Cortex of kidney (tissue), 1 donor: ENCODE measurements at places on chromosomes 7 and 10.

GRCh38 chr7:82053453-82054032, 283.7 kb upstream of the HGF start:
- no peak for DNase-seq

GRCh38 chr7:37665352-37666022, 18.1 kb upstream of the GPR141 start:
- no peak for DNase-seq

DNA sequence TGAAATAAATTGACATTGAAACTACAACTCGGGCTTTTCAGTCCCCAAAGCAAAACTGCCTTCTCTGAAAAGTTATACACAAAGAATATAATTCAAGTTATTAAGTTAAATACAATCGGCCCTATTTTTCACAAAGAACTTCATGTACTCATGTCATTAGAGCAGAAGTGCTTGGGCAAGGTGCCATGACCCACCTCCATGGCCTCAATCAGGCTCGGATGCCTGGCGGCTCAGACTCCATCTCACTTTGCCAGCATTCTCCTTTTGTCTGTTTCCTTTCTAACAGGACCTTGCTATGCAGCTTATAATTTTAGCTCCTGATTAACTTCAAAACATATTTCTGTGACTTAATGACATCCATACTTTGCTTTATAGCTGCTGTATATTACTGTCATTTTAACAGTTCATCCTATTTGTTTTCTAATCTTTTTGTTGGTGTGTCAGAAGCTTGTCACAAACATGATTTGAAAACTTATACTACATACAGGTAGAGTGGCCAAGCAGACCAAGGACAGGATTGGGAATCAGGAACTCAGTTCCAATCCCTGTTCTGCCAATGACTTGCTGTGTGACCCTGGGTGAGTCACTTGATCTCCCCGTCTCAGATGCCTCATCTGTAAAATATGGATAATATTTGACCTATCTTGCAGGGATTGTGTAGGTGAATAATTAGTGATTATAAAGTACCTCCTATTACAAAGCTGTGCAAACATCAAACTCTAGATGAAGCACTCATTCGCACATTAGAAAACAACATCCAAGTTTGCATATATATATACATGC, 60.8 kb upstream of the ITGA8 start:
- DNase-seq, result no peak

DNA sequence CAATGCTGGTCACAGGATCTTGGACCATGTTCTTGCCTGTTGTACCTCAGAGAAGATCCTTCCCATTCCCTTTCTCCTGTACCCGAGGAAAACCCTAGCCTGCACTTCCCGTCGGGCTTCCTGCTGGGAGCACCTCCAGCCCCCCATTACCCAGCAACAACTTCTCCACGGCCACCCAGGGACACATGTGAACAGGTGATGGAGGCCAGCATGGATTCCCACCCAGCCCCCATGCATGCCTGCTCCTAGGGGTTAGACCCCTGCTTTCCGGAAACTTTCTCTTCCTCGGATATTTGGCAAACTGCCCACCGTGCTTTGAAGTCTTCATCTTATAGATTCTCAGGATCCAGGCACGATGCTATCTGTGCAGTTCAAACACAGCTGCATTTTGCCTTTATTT, 67.3 kb downstream of the CALML3 start:
- DNase-seq, result no peak

DNA sequence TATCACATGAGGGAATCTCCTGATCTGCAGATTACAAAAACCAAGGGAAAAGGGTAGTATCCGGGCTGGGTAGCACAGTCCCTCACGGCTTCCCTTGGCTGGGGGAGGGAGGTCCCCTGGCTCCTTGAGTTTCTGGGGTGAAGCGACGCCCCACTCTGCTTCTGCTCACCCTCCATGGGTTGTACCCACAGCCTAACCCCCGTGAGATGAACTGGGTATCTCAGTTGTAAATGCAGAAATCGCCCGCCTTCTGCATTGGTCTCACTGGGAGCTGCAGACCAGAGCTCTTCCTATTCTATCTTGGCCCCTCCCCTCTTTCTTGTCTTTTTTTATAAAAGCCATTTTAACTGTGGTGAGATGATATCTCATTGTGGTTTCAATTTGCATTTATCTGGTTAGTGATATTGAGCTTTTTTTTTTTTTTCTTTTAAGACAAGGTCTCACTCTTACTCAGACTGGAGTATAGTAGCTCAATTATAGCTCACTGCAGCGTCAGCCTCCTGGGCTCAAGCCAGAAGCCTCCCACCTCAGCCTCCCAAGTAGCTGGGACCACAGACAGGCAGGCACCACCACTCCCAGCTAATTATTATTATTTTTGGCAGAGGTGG, 87.8 kb downstream of the ABCC2 start:
- DNase-seq, result no peak

DNA sequence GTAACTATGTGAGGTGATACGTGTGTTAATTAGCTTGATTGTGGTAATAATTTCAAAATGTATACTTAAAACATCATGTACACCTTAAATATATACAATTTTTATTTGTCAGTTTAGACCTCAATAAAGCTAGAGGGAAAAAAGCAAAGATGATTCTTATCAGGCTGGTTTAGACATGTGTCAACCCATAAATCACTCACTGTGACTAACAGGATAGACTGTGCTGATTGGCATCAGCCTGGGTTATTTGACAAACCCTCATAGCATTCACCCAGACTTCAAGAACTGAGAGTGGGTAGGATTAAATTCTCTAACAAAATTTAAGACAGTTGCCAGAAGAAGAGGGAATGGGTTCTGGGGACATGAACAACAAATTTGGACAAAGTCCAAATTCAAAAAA, 73.8 kb upstream of the TMEM140 start:
- no peak for DNase-seq

DNA sequence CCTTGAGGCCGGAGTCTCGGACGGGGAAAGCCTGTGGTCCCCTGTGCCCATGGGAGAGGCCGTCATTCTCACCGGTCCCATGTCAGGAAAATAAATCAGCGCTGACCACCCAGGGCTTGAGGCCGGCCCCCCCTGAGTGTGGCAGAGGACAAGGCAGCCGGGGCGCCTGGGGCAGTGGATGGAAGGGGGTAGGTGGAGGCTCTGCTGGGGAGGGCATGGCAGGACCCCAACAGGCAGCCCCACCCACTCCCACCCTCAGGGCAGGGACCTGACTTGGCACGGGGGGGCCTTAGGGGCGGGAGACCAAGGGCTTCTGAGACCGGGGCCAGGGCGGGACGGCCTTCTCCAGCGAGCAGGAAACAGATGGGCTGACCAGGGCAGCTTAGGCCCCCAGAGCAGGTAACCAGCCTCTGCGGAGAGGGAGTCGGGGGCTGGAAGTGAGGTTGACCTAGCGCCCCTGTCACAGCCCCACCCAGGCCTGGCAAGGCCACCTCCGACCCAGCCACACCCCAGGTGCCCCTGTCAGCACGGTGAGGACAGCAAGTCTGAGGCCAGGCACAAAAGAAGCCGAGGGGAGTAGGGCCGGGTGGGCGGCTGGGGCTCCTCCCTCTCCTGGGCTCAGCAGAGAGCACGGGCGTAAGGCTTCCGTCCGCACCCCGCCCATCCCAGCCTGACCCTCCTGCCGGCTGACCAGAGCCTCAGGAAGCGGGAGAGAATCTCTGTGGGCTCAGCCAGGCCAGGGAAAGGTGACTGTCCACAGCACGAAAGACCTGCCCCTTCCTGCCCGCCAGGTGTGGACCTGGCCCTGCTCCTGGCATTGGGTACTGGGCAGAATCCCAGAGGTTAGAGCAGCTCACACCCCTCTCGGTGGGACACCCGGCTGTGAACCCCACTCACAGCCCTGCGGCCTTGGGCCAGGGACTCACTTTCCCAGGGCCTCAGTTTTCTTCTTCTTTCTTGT, 87.4 kb downstream of the FOXL3 start:
- no peak for DNase-seq

- DNase-seq, result no peak
Observed at GRCh38 chr7:127713758-127714157, 61.8 kb downstream of the SND1 start.

GRCh38 chr10:79019441-79020014, 49.2 kb upstream of the ZMIZ1 start:
- no peak for DNase-seq

- no peak for DNase-seq
Observed at GRCh38 chr10:63521416-63522276, 445 bp downstream of the REEP3 start.

DNA sequence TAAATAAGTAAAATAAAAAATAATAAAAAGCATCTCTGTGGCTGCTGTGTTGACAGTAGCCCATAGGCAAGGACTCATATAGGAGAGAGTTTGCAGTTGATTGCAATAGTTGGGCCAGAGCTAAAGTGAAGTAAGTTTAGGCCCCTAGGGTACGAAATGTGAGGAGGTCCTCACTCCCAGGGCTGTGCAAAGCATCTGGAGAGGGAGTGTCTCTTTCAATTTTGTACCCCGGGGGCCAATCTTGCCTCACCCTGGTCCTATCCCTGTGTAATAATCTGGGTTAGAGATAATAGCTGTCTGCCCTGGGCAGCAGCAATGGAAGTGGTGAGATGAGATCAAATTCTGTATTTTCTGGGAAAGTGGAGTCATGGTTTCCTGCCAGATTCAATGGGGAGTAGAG, 365.7 kb downstream of the GATA3 start:
- no peak for DNase-seq
